Germinal center (tissue), 1 donor: ENCODE measurements at places on chromosomes 3 and 15.

DNA sequence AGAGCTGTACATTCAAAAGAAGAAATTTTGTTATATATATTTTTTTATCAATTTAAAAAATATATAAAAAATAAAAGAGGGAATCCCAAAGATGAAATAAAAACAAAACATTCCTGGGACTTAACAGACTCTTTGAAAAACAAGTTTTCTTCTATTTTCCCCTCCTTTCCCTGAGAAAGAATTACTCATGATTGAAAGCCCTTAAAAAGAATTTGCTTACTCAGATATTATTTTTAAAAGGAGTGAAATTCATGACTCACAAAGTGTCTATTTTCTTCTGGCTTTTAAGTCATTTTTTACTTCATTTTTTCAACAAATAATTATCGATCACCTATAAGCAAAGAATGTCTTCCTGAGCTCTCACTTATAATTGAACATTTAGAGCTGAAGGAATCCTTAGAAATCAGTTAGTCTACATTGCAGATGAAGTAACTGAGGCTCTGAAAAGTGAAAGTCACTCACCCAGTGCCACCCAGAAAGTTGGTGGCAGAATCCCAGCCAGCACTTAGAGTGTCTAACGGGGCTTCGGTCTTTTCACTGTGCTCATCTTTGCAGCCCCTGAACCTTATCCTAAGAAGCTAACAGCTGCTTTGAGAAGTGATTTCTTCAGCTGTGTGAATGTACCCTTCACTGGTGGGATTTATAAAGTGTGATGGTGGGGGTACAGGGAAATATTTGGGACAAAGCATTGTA lies 42.5 kb upstream of the NUDT16 start:
- no peak for DNase-seq

DNA sequence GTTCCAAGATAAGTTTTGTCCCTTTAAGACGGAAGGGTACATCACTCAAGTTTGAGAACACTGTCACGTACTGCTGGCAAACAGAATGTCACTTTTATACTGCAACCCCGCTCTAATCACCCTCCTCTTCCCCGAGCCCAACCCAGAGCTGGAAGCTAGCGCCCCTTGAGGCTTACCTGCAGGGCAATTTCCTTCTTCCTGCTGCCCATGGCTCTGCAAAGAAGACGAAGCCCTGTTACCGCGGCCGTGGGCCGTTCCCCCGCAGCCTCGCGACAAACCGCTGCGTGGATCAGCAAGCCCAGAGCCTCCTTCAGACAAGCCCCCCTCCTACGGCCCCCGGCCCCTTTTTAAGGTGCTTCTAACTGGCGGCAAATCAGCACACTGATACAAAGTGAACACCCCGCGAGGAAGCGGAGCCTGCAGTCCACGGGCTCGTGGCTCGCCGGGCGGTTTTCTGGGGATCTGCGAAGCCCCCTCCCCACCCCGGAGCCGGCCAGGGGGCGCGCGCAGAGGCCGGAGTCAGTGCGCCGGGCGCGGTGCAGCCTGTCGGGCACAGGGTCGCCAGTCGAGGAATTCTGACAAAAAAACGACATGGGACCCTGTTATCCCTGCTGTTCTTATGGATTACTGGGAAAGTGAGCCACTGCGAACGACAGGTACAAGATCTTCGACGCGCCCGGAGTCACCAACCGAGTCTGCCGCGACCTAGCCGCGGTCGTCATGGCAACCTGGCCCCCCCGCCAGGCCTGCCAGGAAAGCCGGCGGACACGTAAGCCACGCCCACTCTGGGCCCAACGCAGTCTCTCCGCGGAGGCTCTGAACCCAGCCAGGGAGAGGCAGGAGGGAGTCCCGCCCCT lies at the start of gene NME9:
NME9 (minus strand) TSS at position 725 of the 857 bp plus-strand sequence; CDS start at position 209, 516 bp downstream.
- peak; percentile 88 for DNase-seq

GRCh38 chr3:80542456-80542855 lies 774.7 kb upstream of the ROBO1 start:
- no peak for DNase-seq

DNA sequence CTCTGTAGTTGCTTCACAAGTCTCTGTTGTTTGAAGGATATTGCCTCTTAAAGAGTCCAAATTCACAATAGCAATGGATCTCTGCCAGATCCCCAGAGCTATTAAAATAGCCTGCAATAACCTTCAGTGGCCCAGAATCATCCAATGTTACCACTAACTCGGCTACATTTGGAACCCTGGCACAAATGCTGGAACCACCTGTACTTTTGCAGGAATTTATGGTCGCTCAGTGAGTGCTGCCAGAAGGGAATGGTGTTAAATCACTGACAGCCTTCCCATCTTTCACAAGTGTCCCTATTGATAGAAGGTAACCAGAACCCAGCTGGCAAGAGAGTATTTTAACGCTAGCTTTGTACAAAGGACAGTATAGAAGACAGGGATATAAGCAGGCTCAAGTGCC lies 298.8 kb upstream of the PLSCR5 start:
- DNase-seq, result no peak

- DNase-seq, result no peak
Observed at GRCh38 chr3:158456114-158456513, 114.9 kb upstream of the MLF1 start.

- no peak for DNase-seq
Observed at GRCh38 chr15:52689562-52689961, 10.4 kb upstream of the ATOSA start.
